ENCODE measurements at places on chromosomes 5 and 9. TPM values are rescaled to one million over a fixed set of nuclear protein-coding genes. Genes with fewer than 3 reads are reported as not detected.

DNA sequence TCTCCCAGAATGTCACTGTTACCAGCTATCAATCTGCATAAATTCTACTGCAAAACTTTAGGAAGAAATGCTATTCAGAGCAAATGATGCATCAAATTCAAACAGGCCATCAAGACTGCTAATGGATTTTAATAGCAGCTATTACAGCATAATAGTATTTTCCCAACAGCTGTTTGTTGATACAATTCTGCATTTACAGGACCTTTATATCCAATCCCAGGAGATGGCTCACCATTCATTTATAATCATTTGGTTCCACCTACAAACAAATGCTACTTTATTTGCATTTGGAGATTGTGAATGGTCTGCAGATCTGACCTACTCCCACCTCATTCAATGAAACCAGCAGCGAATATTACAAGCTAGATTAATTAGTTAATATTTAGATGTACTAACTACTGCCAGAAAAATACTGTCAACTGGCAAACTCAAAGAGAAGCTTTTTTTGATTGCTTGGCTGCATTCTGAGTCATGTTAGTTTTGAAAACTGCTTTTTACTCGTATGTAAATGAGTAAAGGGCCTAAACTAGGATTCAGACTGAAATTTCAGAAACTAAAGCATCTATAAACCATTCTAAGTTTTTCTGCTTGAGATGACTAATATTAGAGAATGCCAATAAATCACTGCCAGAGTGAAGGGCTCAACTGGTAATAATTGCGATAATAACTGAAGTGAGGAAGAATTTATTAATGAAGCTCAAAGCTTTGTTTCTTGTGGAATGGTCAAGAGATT is 7.1 kb upstream of the PCA3 start:
- DNase-seq: no peak

- DNase-seq: no peak
Observed at GRCh38 chr5:56320686-56321085, 87.6 kb upstream of the ANKRD55 start.

Gene F12
- 3.6 TPM for total RNA-seq

GRCh38 chr9:91515074-91515687 is 91.5 kb upstream of the NFIL3 start:
- peak; percentile 60 for DNase-seq

Gene GPX8
- total RNA-seq: 129 TPM

GRCh38 chr5:125210242-125210947 is 464.0 kb upstream of the ZNF608 start:
- peak; percentile 85 for DNase-seq

DNA sequence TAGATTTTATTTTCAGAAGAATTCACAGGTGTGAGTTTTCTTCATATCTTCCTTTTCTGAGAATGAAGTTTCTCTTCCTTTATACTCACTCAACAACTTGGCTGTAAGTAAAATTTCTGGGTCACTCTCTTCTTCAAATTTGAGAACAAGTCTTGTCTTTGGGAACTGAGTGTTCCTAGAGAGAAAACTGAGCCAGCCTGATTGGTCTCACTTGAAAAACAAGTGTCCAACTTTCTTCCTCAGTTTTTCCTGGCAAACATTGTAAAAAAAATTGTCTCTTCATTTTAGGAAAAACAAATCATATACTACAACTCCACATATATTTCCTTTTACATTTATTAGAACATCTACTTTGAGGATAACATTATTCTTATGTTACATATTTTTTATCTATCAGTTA is 156.1 kb upstream of the GHR start:
- no peak for DNase-seq

GRCh38 chr9:120532891-120533290 is 47.1 kb downstream of the CDK5RAP2 start:
- DNase-seq: no peak

Gene PCDHGC5
- 1.7 TPM for total RNA-seq

Gene ECM2
- total RNA-seq: 0.38 TPM

GRCh38 chr5:112657804-112658203 is 79.9 kb upstream of the APC start:
- no peak for DNase-seq

DNA sequence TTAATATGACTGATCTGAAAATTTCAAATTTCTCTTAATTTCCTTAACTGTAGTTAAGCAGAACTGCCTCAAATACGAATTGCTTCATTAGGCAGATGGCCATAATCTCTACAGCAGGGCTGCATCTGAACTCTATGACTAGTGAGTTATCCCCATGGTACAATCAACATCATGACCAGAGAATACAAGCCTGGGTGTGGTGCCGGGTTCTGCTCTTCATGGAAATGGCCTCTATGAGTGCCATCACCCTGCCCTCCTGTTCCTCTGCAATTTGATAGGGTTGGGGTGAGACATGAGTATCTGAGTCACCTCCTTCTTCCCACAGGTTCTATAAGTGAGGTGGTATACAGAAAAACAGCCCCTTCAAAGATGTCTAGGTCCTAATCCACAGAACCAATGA is 235.9 kb downstream of the AP3B1 start:
- DNase-seq: peak; percentile 17

Gene SLC6A7
- total RNA-seq: not detected

DNA sequence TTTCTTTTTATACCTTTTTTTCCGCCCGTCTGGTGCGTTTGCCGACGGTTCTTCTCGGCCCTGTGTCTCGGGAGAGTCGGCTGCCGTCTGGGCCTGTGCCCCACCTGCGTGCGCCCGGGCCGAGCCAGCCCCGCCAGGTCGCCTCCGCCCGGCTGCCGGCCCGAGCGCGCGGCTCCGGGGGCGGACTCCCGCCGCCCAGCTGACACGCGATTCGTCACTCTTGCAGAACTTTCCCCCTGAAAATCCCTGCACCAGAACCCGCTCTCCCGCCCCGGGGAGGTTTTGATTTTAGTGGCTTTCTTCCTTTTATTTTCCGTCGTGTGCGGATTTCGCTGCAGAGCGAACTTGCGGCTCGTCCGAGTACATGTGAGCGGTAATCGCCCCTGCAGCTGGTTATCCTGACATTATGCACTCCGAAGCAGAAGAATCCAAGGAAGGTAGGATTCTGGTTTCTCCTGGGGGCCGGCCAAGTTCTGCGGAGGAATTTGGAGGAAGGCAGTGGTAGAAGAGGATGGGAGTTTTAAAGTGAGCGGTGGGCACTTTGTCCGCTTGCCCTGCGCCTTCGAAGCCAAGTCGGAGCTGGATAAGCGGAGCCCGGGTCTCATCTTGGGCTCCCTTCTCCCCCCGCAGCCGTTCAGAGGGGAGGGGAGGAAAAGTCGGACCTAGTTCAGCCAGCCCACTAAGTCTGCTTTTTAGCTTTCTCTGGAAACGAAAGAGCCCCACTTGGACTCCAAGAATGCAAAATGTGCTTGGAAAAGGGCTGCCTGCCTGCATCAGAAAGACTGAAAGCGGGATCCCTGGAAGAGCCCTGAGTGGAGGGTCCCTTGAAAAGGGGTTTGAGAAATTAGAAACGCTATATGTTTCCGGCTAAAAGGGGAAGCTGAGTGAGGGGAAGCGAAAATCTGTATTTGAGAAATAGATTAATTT is at the start of gene TNFAIP8:
Gene TNFAIP8, plus strand, starts transcription at position 335 of the 927 bp plus-strand sequence. Its CDS starts 72 bp downstream, at position 407.
- peak; percentile 65 for DNase-seq

DNA sequence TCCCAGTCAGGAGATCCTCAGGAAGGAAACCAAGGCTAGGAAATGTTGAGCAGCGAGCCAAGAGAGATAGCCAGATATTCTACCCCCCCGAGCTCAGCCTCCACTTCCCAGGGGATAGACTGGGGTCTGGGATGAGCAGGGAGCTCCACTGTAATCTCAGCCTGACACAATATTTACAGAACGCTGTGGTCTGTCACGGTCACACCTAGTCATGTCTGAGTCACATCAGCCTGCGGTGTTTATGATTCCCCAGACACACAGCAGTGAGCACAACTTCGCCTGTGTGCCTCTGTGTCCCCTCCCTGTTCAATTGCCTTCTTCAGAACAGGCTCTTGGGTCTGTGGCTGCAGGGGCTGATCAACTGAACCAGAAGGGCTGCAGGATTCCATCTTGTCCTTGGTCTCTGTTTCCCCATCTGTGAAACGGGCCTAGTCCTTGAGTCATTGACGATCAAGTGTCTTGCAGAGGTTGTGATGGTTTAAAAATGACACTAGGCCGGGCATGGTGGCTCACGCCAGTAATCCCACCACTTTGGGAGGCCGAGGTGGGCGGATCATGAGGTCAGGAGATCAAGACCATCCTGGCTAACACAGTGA is 8.6 kb upstream of the PRRX2 start:
- peak; percentile 73 for DNase-seq

- DNase-seq: peak; percentile 70
Observed at GRCh38 chr5:32489791-32490562, 45.4 kb upstream of the ZFR start.

- peak; percentile 79 for DNase-seq
Observed at GRCh38 chr5:135343413-135343812, 55.6 kb downstream of the MACROH2A1 start.

Gene FBXO4
- total RNA-seq: 13.2 TPM

Gene FRMPD1
- total RNA-seq: 1.1 TPM

Gene IL13
- total RNA-seq: not detected

- peak; percentile 58 for DNase-seq
Observed at GRCh38 chr5:61167382-61167781, 5.1 kb upstream of the SMIM15 start.

Gene SPINK7
- total RNA-seq: not detected

Gene RNF208
- total RNA-seq: not detected

DNA sequence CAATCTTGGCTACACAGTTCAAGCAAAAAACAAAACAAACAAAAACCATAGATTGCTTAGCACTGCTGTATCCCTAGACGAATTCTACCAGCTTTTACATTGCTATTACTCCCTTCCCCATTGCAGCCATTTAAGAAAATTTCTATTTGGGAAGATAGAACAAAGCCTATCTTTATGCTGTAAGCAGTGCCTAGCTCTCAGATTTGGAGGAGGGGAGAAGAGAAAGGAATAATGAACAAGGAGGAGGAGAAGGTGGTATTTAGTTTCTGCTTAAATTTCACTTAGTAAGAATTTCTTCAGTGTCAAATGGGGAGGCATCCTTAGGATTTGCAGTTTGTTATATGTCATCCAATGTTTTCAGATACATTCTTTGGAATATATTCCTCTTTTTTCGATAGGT is 16.2 kb upstream of the TLE1 start:
- DNase-seq: no peak
